LHCN-M2 (cell line): ENCODE measurements at places on chromosomes 5 and 9.

GRCh38 chr5:160287378-160288051 is 24.8 kb downstream of the CCNJL start:
- DNase-seq, result no peak

- no peak for DNase-seq
Measured at GRCh38 chr5:128667152-128667551, 129.1 kb upstream of the FBN2 start.

- DNase-seq, result no peak
Measured at GRCh38 chr5:181058786-181059296, 18.8 kb downstream of the BTNL9 start.

- DNase-seq, result no peak
Measured at GRCh38 chr9:2154731-2155130, 139.6 kb downstream of the SMARCA2 start.

DNA sequence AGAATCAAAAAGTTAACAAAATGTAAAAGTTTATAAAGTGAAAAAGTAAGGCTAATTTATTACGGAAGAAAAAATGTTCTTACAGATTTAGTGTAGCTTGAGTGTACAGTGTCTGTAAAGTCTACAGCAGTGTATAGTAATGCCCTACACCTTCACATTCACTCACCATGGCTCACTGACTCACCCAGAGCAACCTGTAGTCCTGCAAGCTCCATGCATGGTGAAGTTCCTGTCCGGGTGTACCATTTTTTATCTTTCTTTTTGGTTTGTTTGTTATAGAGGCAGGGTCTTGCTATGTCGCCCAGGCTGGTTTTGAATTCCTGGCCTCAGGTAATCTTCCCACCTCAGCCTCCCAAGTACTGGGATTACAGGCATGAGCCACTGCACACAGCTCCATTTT is 93.6 kb downstream of the MED27 start:
- DNase-seq, result no peak

DNA sequence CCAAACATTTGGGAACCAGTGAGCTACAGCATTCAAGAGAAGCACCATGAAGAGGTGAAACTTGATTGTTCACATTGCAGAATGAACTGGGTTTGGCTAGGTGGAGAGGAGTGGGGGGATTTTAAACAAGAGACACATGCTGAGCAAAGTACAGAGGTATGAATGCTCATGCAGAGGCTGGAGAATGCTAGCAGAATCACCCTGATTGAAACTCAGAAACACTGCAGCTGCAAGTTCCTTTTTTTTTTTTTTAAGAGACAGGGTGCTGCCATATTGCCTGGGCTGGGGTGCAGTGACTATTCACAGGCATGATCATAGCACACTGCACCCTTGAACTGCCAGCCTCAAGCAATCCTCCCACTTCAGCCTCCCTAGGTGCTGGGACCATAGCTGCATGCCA is 35.1 kb downstream of the DENND1A start:
- DNase-seq, result no peak
